ENCODE measurements at places on chromosomes 3 and 15.

DNA sequence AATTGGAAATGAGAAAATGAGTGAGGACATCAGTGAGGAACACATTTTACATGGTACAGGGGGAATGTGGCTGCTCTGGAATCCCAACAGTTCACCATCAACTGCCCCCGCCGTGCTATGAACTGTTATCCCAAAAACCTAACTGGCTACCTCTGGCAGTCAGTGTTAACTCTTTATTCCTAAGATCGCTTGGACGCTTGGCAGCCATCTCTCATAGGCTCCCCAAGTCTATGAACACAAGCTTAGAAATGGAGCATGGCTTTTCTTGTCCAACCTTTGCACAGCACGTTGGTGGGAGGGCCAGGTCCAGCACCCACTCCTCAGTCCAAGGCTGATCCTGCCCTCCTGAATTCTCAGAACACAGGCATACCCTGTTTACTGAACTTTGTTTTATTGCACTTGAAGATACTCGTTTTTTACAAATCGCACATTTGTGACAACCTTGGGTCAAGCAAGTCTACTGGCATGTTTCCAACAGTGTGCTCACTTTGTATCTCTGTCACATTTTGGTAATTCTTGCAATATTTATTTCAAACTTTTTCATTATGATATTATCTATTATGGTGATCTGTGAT lies 53.6 kb downstream of the SENP2 start:
- no peak for DNase-seq

GRCh38 chr3:52216585-52217408 lies 8.6 kb downstream of the TLR9 start:
- peak; percentile 57 for DNase-seq

GRCh38 chr3:175869404-175869803 lies 1010.3 kb downstream of the NAALADL2 start:
- no peak for DNase-seq

DNA sequence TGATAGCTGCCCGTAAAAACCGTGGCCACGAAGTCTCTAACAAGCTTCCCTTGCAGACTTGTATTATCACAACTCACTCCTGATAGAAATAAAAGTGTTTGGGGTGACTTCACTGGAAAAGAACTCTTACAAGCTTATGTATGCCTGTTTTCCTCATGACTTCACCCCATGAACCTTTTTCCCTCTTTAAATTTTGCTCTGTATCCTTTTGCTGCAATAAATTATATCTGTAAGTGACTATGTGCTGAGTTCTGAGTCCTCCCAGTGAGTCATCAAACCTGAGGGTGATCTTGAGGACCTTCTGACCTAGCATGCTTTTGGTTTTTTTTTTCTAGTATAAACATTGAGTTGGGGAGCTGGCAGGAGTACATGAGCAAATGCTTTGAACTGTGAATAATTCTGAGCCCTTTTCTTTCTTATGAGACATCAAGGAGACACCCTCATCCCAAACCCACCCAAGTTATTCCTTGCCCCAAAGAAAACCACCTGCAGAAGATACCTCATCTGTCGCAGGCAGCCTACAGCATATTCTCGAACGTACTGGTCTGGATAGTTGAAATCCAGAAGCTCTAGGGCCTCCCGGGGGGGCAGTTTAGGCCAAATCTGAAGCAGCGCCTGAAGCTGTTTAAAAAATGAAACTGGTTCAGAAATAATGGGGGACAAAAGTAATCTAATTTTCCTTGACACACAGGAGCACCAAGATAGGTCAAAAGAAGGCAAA lies 85.9 kb downstream of the FAIM start:
- DNase-seq: peak; percentile 49

- DNase-seq: no peak
These were observed 14.3 kb downstream of the TBC1D2B start for GRCh38 chr15:78063217-78063616.

GRCh38 chr3:12924437-12924836 lies 83.1 kb upstream of the RPL32 start:
- DNase-seq: no peak

DNA sequence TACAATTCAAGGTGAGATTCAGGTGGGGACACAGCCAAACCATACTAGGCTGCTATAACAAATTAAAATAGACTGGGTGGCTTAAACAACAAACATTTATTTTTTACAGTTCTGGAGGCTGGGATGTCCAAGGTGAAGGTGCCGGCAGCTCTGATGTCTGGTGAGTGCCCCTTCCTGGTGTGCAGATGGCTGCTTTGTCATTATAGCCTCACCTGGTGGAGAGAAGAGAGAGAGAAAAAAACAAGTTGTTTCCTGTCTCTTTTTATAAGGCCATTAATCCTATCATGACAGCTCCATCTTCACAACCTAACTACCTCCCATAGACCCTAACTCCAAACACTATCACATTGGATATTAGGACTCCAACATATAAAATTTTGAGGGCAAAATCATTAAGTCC lies 279.7 kb downstream of the ZIC1 start:
- no peak for DNase-seq

GRCh38 chr3:33883538-33883950 lies 85.1 kb downstream of the PDCD6IP start:
- peak; percentile 63 for DNase-seq
